ENCODE measurements at places on chromosomes 11 and 22. TPM values are rescaled to one million over a fixed set of nuclear protein-coding genes. Genes with fewer than 3 reads are reported as not detected.

SYT7 gene
- total RNA-seq, result 0.32 TPM

MS4A3 gene
- total RNA-seq, result not detected

RAB39A gene
- not detected for total RNA-seq

CCDC157 gene
- 2.4 TPM for total RNA-seq

MAJIN gene
- not detected for total RNA-seq

IGSF9B gene
- 73.6 TPM for total RNA-seq

KCNJ4 gene
- total RNA-seq, result not detected

CRYBA4 gene
- not detected for total RNA-seq

MUC15 gene
- not detected for total RNA-seq

CLMP gene
- not detected for total RNA-seq

POU2F3 gene
- not detected for total RNA-seq

MB gene
- total RNA-seq, result 5.7 TPM

MMP27 gene
- not detected for total RNA-seq

HINFP gene
- 35.2 TPM for total RNA-seq

KRTAP5-2 gene
- total RNA-seq, result not detected

AQP11 gene
- 0.18 TPM for total RNA-seq

AIFM3 gene
- 0.93 TPM for total RNA-seq

MIAT gene
- total RNA-seq, result 37.9 TPM

TOP3B gene
- total RNA-seq, result 51.9 TPM

MYBPC3 gene
- total RNA-seq, result not detected

FERMT3 gene
- total RNA-seq, result 201 TPM

CDKN1C gene
- 3.1 TPM for total RNA-seq

TMEM191B gene
- total RNA-seq, result not detected

Measured in activated T-helper 1 cell treated with anti-CD3 and anti-CD28 coated beads, Interleukin-12 subunit alpha, Interleukin-12 subunit beta, Interleukin-2, Interleukin-4 antibody, amounts not matched to agents 30 ng/mL and 10 ng/mL and 1 ng/mL, durations not matched to agents 14 hours and 24 hours and 36 hours (primary cell).